Brain (organoid and tissue), 16 donors: ENCODE measurements at places on chromosomes 6 and 20. TPM values are rescaled to one million over a fixed set of nuclear protein-coding genes. Genes with fewer than 3 reads are reported as not detected.

GRCh38 chr6:106451439-106451838, 90.9 kb downstream of the CRYBG1 start:
- no peak for DNase-seq

DNA sequence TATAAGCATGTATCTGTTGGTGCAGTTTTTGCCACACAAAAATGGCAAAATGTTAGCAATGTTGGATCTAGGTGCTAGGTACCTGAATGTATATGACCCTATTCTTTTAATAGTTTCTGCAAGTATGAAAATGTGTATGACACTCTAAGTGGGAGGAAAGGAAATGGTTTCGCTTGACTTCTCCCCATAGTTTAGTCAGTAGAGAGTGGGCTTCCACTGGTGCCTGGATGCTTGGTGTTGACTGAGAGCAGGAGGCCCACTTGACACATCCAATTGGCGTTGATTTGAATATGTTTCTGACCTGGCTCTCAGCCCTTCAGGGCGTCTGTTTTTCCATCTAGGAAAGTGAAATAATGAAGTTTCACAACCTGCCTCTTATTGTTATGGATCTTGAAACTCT, 41.8 kb upstream of the GABRR1 start:
- DNase-seq, result no peak

DNA sequence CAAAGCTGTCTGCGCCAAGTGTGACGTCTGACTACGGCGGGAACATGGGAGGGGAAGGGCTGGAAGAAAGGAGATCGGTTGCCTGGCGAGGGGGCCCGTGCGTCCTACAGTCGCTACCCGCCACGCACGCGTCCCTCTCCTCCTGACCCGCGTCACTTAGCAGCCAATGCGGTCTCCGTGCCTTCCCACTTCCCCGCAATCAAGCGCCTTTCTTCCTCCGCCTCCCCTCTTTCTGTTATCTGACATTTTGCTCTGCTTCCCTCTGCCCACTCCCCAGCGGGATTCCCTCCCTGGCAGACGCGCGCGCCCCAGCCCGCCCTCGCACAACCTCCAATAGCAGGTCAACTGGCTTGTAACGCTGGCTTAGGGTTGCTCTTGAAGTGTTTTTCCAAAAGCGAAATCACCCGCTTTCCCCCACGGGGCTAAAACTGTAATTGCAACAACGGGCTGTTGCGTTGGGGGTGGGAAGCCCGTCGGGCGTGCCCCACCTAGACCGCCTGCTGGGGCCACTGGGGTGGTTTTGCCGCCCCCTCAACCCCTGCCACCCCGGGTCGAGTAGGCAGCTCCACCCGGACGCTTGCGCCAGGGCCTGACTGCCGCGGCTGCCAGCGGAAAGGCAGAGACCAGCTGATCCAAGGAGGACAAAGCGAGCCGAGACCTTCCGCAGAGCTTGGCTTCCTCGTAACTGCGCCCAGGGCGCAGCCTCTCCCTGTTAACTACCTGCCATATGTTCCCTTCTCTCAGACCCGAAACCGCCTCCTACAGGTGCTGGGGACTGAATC, 6.2 kb upstream of the SOX4 start:
- DNase-seq, result peak; percentile 94

- DNase-seq, result no peak
Measured at GRCh38 chr6:158552796-158553138, 7.1 kb upstream of the TMEM181 start.

GRCh38 chr6:71347119-71347518, 58.5 kb downstream of the OGFRL1 start:
- no peak for DNase-seq

DNA sequence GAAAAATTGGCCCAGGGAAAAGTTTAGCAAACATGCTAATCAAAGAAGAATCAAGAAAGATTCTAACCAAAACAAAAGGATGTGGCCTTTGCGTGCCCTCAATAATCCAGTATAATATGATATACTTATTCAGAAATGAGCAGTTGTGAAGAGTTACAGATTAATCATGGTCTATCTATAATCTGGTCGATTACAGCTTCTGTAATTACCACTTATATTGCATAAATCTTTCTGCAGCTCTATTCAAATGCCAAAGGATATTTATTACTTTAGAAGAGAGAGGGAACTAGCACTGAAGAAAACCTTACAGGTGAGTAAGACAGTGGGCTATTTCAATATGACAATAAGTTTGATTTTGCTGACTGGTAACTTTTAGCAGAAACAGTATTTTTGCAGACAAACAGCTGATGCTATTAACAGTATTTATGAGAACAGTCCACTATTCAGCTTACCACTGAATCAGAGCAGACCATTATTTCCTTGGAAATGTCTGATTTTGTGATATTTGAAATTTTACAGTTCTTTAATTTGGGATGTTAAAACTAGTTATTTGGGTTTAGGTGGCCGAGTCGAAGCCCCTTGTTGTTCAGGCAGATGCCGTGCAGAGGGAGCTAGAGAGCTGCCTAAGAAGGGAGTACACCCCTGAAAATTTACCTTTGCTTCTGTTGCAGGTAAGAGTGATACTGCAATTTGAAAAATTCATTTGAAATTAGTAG, 92.2 kb downstream of the CEP57L1 start:
- peak; percentile 80 for DNase-seq

GRCh38 chr6:2157441-2158127, 87.8 kb downstream of the GMDS start:
- no peak for DNase-seq

- DNase-seq, result no peak
Measured at GRCh38 chr6:108438918-108439317, 121.8 kb upstream of the FOXO3 start.

DNA sequence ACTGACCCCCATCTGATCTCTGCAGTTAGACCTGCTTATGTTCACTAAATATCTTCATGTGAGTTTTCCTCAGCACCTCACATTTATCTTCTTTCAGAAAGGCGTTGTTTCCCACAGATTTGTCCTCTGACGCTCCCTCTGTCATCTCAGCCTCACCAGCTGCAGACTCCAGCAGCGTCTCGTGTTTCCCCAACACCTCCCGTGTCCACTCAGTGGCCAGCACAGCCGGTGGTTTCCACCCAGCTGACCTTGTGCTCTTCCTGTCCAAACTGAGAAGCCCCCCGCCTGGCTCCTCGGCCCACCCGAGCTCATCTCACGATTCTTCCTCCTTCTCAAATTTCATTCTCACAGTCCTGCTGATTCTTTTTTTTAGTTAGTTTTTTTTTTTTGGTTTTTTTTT, 12.5 kb downstream of the ERMARD start:
- DNase-seq, result no peak

DNA sequence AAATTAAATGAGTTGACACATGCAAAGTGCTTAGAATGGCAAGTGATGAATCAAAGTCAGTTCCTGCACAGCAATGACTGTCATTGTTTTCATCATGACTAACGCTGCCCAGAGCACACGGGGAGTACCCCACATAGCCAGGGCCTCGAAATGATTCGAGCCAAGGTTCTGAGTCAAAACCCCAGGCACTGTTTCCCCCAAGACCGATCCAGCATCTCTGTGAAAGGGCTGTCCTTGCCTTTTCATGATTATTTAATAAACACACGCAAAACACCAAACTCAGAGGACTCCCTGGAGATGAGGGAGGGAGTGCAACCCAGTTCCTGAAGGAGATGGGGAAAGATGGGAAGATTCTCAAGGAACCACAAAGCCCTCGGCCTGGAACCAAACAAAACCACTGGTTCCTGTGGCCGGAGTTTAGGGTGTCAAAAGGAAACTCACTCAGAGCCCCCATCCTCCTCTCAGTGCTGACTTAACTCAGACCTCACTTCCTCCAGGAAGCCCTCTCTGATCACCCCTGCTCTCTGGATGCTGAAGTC, 3.8 kb downstream of the PREX1 start:
- no peak for DNase-seq

DNA sequence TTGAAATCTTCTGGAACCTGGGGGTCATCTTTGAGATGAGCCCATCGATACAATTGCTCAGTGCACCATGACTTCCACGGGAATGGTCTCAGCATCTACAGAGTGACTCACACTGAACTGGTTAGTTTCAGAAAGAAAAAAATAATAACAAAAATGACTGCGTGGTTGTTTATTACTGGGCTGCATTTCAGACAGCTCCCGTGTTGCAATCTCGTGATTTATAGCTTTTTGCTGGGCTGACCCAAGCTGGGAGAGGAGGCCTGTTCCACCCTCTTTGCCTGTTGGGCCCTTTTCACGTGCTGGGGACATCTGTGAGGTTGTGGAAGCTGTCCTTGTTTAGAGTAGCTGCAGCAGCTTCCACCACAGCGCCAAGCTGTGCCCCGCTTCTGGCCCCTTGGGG, 225.5 kb downstream of the BMP7 start:
- DNase-seq, result no peak

DNA sequence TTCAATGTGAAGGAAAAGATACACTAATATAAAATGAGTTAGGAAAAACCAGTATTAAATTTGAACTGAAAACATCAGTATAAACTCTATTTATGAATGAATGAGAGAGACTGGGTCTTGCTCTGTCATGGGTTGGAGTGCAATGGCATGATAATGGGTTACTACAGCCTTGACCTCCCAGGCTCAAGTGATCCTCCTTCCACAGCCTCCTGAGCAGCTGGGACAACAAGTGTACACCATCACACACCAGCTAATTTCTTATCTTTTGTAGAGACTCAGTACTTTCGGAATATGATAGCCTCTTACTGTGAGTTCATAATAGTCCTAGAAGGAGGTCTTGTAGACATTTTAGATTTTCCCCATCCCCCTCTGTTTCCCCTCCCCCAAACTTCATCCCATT, 21.4 kb downstream of the KCTD20 start:
- DNase-seq, result no peak

GRCh38 chr6:39859025-39859424, 66.8 kb downstream of the DAAM2 start:
- no peak for DNase-seq

- no peak for DNase-seq
Measured at GRCh38 chr6:137791281-137792159, 75.5 kb upstream of the TNFAIP3 start.

DNA sequence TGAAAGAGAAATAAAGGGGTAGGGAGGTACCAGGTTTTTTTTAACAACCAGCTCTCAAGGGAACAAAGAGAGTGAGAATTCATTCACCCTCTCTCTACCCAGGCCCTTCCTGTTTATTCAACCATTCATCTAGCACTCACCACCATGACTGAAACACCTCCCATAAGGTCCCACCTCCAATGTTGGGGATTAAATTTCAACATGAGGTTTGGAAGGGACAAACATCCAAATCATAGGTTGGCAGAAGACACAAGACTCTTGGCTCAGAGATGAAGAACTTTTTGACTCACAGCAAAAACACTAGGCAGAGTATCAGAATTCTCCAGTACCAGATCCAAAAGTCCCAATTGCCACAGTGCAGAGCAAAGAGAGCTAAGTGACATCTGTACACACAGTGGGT, 186.3 kb downstream of the EDN1 start:
- DNase-seq, result no peak

DNA sequence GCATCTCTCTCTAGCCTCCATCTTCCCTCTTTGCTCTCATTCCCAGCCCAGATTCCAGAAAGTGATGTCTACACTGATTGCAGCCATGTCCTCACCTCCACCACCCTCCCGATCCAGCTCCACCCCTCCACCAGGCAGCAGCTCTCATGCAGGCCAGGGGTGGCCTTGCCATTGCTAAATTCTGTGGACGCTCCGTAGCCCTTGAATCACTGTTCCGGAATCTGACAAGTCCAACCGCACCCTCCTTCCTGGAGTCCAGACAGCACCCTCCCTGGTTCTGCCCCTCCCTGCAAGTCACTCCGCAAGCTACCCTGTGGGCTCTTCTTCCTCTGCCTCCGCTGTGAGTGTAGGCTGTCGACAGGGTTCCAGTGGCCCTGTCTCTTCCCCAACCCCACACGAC, 26.2 kb downstream of the TNXB start:
- DNase-seq, result no peak

DNA sequence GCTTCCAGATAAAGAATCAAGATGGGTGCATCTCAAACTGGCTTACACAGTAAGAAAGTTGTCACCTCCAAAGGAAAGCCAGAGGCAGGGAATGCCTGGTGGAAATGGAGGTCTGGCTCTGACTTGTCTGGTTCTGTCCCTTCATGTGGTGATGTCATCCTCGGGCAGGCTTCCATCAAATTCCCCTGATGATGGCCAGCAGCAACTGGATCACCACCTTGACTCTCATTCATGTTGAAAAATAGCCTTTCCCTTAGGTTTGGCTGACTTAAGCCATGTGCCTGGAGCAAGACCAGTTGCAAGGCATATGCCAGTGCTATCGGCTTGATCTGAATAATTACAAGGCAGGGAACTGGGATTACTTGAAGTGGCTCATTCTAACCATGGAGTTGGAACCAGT, 28.8 kb downstream of the IMPG1 start:
- no peak for DNase-seq

DNA sequence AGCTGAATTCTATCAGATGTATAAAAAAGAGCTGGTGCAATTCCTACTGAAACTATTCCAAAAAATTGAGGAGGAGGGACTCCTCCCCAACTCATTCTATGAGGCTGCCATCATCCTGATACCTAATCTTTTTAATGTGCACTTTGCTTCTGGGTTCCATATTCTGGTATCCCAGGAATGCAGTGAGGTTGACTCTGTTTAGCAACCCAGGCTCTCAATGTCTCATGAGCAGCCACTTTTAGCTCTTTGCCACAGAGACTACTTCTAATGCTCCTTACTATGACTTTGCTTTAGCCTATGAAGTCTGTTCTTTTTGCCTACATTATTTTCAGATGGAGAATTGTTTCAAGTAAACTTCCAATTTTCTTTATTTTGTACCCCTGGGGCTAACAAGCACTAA, 185.5 kb upstream of the NRSN1 start:
- no peak for DNase-seq

GRCh38 chr20:34302312-34302722, 838 bp downstream of the AHCY start:
- DNase-seq, result no peak

DNA sequence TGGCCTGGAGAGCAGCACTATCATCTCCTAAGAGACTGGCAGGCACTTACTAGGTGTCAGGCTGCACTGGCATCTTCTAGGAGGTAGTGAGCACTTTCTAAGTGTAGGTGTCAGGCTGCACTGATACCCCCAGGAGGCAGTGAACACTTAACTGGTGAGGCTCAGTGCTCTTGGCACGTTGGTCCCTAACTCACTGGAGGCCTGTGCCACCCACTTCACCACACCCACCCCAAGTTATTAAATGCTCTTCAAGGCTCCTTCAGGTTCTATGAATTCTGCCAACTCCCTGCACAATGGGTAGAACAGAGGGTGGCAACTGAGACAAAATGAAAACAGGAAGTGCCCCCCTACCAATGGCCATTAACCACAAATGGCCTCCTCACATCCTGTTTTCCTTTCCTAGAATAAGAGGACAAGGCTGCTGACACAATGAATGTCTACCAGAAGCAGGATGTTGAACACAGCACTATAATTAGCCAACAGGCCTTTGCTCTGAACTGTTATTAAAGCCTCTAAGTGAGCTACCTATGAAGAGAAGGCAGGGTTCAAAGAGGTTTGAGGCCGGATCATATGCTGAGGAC, 29.4 kb downstream of the NCOA5 start:
- DNase-seq, result no peak

The GPSM3 gene
- polyA plus RNA-seq, result 7.3 TPM

The HTR1E gene
- polyA plus RNA-seq, result 1.1 TPM

The STMND1 gene
- polyA plus RNA-seq, result 4.0 TPM

The PTCHD4 gene
- polyA plus RNA-seq, result 0.20 TPM

The PRKN gene
- 1.4 TPM for polyA plus RNA-seq

The SRMS gene
- polyA plus RNA-seq, result not detected
